ENCODE measurements at places on chromosomes 7 and 10.

DNA sequence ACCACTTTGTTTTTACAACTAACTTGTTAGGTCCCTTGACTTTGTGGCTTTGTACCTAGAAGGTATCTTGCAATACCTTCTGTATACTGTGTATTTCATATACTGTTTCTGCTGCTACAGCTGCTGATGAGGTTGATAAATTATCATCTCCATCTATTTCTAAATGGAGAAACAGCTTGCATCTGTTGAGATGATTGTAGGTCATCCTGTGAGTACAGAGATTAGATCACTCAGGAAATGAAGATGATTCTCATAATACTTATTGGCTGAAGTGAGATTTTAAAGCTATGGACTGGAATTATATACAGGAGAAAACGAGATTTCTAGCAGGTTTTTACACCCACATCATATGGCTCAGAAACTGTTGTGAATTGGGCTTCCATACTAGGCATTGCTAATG is 280.5 kb downstream of the KCND2 start:
- DNase-seq, result no peak

- no peak for DNase-seq
These were observed 99.4 kb upstream of the TMEM106B start for GRCh38 chr7:12111422-12112405.

DNA sequence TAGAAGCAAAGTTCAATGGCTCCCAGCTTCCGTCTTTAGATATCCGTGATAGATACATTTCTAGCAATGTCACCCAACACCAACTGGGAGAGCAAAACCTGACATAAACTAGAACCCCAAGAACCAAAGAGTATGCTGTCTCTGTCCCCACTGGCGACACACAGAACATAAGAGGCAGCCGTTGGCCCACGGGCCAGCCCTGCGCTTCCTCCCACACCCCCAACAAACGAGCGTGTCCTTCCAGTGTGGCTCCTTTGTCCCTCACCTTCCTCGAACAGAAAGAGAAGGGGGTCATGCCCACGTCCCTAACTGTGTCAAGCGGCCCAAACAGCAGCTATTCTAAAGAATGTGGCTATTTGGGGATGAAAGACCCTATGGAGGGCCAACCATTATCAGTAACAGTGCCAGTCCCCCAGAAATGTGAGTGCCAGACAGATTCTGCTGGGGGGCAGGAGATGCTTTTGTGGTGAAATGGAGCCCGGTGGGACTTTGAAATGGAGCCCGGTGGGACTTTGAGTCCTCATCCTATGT is 171.9 kb downstream of the USP6NL start:
- DNase-seq, result no peak

DNA sequence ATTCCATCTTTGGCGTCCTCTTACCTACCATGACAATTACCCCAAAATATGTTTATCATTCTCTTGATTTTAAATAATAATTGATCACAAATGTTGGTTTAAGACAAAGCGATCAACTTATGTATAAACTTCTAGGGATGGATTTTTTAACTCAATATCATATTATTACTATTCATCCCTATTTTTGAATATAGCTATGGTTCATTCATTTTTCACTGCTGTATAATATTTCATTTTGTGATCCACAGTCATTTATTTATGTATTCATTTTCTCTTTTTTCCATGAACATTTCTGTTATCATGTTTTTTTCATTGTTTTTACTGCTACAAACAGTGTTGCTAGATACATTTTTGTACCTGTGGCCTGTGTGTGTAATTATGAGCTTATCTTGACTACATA is 61.3 kb upstream of the MET start:
- DNase-seq, result no peak

DNA sequence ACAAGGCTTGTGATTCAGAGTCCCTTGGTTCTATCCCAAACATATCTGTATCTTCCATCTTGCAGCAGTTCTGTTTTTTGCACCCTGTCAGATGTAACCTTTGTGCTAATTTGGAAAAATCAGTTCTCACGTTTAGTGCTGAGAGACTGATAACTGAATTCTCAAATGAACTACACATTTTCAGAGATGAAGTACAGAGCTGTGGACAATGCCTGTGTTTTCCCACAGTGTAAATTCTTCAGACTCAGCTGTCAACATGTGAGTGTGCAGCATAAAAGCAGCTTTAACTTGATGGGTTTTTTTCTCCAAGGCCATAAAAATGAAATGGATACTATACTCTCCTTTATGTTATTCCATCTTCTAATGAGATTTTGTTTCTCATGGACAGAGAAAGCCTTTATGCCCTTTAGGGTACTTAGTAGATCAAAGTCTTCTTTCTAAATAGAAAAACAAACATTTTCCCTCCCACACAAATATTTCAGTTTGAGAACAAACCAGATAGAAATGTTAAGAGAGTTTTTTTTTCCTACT is 150.9 kb downstream of the SEMA3A start:
- no peak for DNase-seq

- no peak for DNase-seq
These were observed 88.8 kb upstream of the MDFIC start for GRCh38 chr7:114832906-114833595.

DNA sequence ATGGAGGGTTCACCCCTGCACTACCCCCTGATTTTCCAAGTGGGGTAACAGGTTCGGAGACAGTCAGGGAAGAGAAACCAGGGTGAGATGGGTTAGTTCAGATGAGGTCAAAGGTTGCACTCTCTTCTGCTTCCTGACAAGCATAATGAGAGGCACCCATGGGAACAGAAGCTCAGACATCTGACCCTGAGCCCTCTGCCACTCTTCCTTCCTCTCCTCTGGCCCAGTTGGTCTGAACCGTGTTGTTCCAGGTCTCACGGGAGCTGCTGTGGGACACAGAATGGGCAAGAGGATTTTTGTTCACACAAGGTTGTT is 38.4 kb downstream of the DNAJB12 start:
- DNase-seq, result no peak

DNA sequence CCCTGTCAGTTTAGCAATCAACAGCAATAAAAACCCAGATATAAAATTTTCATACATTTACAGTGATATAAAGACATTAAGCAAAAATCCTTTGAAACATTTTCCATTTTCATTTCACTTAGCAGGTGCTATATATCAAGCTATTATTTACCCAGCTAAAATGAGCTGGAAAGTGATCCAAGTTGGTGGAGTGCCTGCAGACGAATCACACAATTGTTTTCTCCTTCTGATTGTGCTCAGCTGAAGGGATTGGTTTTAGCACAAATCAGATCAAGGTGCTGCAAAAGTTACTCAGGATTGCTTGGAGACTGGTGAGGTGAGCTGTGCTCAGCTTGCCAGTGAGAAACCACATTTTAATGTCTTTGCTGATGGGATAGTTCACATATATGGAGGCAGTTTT is 138.1 kb downstream of the LRMDA start:
- DNase-seq, result no peak

DNA sequence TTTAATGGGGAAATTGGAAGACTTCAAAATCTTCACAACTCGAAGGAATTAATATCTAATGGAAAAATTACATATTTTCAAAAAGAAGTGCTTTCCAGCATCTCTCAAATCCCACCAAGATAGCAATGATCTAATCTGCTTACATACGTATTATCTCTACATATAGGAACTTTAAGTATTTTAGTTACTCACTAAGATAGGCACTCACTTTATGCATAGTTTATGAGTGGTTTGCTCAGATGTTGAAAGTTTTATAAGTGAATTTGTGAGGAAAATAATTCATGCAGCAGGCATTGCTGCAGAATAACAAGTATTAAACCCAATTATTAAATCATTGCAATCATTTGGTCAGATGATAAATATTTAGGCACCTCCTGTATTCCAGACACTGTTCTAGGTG is 2.3 kb upstream of the CYTH3 start:
- no peak for DNase-seq

GRCh38 chr10:94208315-94208714 is 154.4 kb downstream of the NOC3L start:
- no peak for DNase-seq

- no peak for DNase-seq
These were observed 154.9 kb downstream of the WDR11 start for GRCh38 chr10:121005948-121006587.

- peak; percentile 20 for DNase-seq
These were observed 1.0 kb upstream of the HOXA11 start for GRCh38 chr7:27185854-27186667.

GRCh38 chr7:5041047-5041446 is 4.6 kb upstream of the RBAK start:
- no peak for DNase-seq

DNA sequence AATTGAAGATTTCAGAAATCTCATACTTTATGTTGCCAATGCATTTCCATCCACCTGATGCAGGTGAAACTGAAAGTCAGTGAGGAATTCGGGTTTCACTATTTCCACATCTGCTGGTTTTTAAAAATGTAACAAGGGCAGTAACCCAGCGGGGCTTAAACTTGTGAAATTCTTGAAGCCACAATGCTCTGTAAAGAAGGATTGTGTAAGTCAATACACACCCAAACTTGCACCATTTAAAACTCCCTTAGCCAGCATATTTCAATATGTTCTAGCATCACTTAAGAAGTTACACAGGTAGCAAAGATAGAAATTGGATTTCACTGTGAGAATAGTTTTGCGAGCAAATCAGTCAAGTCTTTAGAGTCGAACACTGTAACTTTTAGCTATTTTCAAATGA is 386.1 kb downstream of the PLXDC2 start:
- no peak for DNase-seq

DNA sequence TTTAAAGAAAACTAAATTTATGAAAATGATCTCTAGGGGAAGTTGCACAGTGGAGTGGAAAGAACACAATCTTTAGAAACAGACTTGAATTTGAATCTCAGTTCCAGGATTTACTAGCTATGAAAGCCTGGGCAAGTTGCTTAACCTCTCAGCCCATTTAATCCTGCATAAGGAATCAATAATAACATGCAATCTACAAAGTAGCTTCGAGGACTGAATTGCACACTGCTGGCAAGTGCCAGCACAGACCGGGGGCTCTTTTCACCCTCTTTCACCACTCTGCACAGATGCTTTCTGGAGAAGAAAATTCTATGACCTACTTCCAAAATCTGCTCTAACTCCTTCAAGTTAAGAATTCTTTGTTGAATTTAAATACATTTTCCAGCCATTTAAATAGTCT is 63.4 kb upstream of the ANK3 start:
- no peak for DNase-seq

DNA sequence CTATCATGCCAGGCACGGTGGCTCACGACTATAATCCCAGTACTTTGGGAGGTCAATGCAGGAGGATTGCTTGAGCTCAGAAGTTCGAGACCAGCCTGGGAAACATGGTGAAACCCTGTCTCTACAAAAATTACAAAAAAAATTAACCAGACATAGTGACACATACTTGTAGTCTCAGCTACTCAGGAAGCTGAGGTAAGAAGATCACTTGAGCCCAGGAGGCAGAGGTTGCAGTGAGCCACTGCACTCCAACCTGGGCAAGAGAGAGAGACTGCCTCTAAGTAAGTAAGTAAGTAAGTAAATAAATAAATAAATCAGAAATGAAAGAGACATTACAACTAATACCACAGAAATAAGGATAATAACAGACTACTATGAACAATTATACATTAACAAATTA is 36.2 kb downstream of the PDLIM1 start:
- no peak for DNase-seq

DNA sequence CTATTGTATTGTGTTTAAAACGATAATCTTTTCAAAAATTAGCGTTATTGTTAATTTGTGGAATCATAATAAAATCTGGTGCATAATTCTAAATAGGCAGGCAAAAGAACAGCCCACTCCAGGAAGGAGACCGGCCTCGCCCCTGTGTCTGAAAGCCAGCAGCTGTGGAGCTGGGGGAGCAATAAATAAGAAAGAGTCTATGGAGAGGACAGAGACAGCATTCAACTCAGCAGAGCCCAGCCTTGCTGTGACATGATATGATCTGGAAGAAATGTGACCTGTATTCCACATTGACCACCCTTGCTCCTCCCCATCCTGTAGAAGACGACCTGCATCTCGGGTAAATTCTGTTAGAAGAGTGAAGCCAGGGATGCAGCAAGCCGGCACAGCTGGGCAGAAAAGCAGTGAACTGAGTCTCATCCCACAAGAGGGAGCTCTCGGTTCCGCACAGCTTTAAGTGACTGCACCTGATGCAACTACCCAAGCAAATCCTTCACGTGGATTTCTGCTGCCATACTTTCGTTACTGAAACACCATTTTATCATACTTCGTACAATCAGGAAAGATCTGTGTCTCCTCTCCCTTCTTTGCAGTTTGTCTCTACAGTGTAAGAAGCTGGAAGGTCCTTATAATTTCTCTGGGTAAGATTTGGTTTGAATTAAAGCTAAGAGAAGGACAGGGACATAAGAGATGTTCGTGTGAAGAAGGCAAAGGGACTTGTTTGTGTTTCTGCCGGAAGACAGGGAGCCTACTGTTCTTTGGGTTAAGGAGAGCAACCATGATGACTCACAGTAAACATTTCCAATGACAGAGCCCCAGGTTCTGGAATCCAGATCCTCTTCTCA is 427.1 kb downstream of the GPAM start:
- no peak for DNase-seq

- no peak for DNase-seq
These were observed 78.5 kb downstream of the ZMIZ1 start for GRCh38 chr10:79147306-79147705.

DNA sequence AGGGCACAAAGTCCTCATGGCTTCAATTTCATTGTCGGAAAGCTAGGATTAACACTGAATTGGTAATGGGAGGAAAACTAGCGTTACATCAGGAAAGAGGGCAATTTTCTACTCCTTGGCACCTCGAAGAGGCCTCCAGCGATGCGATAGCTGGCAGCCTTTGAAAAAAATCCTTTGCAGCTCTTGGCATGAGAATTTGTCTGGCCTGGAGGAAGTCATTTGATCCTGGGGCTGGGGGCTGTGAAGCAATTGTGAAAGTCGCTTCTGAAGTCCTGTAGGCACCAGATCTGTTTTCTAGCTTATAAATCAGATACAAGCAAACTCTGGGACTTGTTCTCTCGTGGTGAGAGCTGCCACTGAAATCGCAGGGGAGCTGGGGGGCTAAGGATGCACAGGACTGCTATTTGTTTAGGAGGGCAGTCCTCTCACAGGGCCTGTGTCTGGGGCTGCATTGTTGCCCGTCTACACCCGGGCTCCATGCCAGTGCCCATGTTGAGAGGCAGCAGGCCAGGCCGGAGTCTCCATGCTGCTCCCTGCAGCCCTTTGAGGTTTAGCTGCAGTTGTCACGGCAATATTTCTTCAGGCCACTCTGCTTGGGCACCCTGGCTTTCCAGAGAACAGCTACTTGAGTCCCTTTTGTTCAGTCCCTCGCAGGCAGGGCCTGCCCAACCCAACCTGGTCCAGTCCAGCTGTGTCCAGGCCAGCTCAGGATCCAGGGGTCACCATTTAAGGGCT is 206.8 kb upstream of the LYZL1 start:
- no peak for DNase-seq

Measured in activated B cell treated with CpG ODN at 0.5 μM for 24 hours (primary cell).